ENCODE measurements at places on chromosomes 4 and X.

- no peak for DNase-seq
Observed at GRCh38 chrX:69018416-69019072, 146.7 kb downstream of the PJA1 start.

DNA sequence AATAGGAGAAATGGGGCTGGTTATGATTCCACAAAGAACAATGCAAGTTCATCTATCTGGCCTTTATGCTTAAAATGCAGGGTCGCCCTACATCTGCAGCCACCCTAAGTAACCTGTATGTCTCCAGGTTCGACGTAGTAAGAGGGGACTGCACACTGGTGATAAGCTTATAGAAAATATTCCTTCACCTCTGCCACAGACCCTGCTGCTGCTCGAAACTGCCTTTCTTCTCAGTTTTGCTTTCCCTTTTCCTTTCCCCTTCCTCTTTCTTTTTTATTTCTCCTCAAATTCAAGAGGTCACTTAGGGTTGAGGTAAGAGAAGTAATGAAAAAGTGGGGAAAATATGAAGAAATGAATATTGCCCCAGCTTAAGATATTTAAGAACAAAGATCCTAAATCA, 123.5 kb downstream of the DCHS2 start:
- no peak for DNase-seq

- DNase-seq = no peak
Observed at GRCh38 chr4:86326400-86326799, 33.5 kb downstream of the MAPK10 start.

GRCh38 chr4:10565166-10565780, 108.0 kb upstream of the ZNF518B start:
- no peak for DNase-seq

DNA sequence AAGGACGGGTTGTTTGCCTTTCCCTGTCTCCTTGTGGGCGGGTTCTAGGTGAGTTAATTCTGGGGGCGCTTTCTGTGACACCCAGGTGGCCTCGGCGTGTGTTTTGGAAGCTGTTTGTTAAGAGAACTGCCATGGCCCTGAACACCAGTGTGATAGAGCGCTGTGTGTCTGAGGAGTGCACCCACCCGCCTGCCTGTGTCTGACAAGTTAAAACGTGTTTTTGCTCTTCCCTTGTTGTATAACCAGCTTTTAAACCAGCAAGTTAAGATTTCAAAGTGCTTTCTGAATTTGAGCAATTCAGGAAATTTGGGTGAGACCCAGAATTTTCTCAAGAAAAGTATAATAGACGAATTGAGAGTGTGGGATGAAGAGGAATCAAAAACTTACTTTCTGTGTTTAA, 55.2 kb upstream of the HGFAC start:
- no peak for DNase-seq

DNA sequence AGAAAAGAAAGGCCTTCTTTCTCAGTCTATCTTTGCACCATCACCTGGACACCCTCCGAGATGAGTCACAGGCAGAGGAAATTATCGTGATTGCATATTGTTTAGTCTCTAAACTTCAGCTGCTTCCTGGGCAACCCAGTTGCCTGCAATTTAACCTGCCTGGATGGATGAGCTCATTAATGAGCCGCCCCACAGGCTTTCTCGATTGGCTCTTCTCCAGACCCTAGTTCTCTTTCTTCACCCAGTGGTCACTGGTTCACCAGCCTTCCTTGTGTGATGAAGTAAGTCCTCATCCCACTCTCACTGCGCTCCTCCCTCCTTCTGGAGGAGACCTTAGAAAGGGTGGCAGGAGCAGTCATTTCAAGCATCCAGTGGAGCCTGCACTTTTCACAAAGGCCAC, 94.4 kb downstream of the SOWAHB start:
- DNase-seq = no peak

DNA sequence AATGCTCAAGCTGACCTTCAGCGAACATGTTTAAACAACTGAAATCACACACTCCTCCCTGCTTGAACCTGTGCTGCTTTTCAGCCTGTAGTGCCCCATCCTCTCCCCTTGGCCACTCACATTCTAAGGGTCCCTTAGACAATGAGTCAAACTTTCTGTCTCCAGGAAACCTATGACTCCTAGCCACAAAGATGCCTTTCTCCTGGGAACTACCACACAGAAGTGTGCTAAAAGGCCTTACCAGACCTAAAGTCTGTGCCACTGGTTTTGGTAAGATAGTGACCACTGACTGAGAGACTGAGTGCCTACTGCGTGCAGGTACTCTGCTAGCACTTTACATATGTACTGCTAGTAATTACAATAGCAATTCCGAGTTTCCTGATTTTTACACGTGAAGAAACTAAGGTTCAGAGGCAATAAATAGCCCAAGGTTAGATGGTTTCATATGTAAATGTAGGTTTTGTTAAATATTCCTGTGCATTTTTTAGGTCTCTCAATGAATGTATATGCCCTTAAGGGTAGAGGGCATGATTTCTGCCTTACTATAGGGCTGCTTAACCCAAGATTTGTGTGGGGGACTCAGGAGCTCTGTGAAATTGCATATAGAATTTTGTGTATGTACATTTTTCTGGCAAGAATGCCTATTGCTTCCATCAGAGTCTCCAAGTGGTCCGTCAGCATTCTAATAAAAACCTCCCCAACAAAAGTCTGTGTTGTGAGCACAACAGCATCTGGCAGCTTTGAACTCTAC, 71.1 kb downstream of the NSG1 start:
- DNase-seq = no peak

GRCh38 chr4:182141061-182141460, 102.1 kb upstream of the TENM3 start:
- no peak for DNase-seq

- DNase-seq = no peak
Observed at GRCh38 chr4:137956256-137956655, 285.9 kb downstream of the SLC7A11 start.

DNA sequence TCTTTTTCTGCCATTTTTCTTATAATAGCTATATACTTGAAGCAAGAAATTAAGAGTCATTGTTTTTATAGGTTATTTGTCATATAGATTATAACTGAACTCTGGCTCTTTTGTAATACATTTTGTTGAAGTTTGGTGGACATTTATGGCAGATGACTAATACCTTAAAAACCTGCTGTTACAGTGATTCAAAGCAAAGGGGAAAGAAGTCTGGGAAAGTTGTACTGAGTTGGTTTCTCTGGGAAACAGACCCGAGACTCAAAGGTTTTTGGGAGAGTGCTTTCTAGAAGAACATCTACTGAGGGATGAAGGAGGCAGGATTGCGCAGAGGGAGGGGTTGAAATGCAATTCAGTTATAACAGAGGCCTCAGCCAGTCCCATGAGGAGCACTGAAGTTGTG, 35.9 kb downstream of the NAP1L5 start:
- DNase-seq = no peak
